ENCODE measurements at places on chromosomes 7 and 10. TPM values are rescaled to one million over a fixed set of nuclear protein-coding genes. Genes with fewer than 3 reads are reported as not detected.

Gene AZGP1
- total RNA-seq: 0.71 TPM

Gene CDC14C
- not detected for total RNA-seq

Gene HOXA9
- 47.3 TPM for total RNA-seq

Gene MLLT10
- total RNA-seq: 35.2 TPM

Gene ZNF804B
- total RNA-seq: not detected

Gene RSPH10B2
- total RNA-seq: not detected

Gene GIMAP7
- not detected for total RNA-seq

Gene RET
- 1.2 TPM for total RNA-seq

Gene PDZD7
- 0.85 TPM for total RNA-seq

Gene MGAM2
- total RNA-seq: not detected

Gene ADAM12
- total RNA-seq: 0.07 TPM

Gene BAMBI
- total RNA-seq: 3.6 TPM

Gene TRIM74
- 0.07 TPM for total RNA-seq

Gene PCGF6
- total RNA-seq: 14.2 TPM

Gene PRRT4
- total RNA-seq: 0.28 TPM

Gene PGAM2
- total RNA-seq: 0.11 TPM

Gene NXPH1
- not detected for total RNA-seq

Gene AGBL3
- total RNA-seq: 1.3 TPM

Gene HOXA5
- 3.8 TPM for total RNA-seq

Gene KCNMA1
- total RNA-seq: 3.9 TPM

Gene ASB10
- total RNA-seq: not detected

Gene LFNG
- 21.5 TPM for total RNA-seq

Gene NEUROG3
- not detected for total RNA-seq

Gene SLC16A12
- total RNA-seq: 0.18 TPM

Gene BAIAP2L1
- total RNA-seq: 47.6 TPM

Gene SAMD9
- total RNA-seq: 20.6 TPM

Gene SEC61A2
- total RNA-seq: 6.1 TPM

Gene SERPINE1
- total RNA-seq: 427 TPM

Gene CPA4
- total RNA-seq: 65.2 TPM

Gene IGFBP1
- total RNA-seq: not detected

Gene PNLIPRP3
- 13.4 TPM for total RNA-seq

Gene VAX1
- total RNA-seq: 0.14 TPM

Gene PLEKHS1
- total RNA-seq: not detected

Gene HPSE2
- not detected for total RNA-seq

Gene INMT
- total RNA-seq: not detected

Gene ACBD5
- total RNA-seq: 17.1 TPM

Gene NOC3L
- 33.0 TPM for total RNA-seq

Gene POLL
- total RNA-seq: 16.1 TPM

Gene ESYT2
- 60.6 TPM for total RNA-seq

Gene DUS4L
- total RNA-seq: 11.9 TPM

Gene ZSWIM8
- 41.8 TPM for total RNA-seq

Gene EPHA1
- 38.9 TPM for total RNA-seq

Gene NT5C3A
- 26.7 TPM for total RNA-seq

Gene HMX3
- total RNA-seq: not detected

Data from foreskin keratinocyte (primary cell).